ENCODE measurements at places on chromosomes 6 and 20. TPM values are rescaled to one million over a fixed set of nuclear protein-coding genes. Genes with fewer than 3 reads are reported as not detected.

GRCh38 chr20:9036593-9036992, 32.3 kb upstream of the PLCB4 start:
- no peaks in the 10 kb centered on the region for H3K36me3 ChIP-seq
- no peaks in the 10 kb centered on the region for H3K27me3 ChIP-seq
- DNase-seq, result no peak
- no peaks in the 10 kb centered on the region for H3K4me1 ChIP-seq

DNA sequence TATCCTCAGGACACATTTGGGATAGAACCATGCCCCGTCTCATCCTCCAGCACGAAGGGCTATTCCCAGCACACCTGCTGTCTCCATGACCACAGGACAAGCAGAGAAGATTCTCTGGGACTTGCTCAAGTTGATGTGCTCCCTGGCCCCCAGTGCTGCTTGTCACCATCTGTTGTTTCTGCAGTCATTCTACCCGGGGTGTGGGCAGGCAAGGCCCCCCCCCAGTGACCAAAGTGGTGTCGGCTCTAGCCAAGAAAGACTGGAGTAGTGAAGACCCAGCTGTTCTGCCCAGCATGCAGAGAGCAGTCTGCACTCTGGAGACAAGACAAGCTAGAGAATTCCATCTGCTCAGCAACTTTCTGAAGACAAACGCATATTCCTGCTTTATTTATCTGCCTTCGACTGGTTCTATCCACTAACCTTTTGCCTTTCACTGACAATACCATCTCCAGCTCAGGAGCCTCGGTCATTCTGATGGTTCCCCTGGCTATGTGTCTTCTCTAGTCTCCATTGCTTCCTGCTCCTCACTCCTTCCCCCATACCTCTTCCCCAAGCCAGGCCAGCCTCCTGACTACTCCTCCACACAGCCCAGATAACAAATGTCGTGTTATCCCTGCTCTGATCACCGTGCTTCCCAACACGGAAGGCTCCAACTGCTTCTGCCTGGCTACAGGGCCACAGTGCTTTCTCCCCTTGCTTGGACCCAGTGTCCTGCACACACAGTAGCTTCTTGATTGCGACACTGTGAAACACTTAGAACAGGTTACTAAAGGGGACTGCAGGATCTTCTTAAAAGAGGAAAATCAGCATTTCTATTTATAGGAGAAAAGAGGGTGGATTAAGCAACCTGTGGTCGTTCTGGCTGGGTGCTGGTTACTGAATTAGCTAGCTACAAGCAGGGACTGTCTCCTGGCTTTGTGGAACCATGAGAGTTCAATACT, 86.7 kb upstream of the EMILIN3 start:
- H3K27ac ChIP-seq, result no peak overlapping the region
- H3K4me1 ChIP-seq, result no peaks in the 10 kb centered on the region
- no peak for DNase-seq
- H3K36me3 ChIP-seq, result peaks cover 22% of the 10 kb centered on the region

DNA sequence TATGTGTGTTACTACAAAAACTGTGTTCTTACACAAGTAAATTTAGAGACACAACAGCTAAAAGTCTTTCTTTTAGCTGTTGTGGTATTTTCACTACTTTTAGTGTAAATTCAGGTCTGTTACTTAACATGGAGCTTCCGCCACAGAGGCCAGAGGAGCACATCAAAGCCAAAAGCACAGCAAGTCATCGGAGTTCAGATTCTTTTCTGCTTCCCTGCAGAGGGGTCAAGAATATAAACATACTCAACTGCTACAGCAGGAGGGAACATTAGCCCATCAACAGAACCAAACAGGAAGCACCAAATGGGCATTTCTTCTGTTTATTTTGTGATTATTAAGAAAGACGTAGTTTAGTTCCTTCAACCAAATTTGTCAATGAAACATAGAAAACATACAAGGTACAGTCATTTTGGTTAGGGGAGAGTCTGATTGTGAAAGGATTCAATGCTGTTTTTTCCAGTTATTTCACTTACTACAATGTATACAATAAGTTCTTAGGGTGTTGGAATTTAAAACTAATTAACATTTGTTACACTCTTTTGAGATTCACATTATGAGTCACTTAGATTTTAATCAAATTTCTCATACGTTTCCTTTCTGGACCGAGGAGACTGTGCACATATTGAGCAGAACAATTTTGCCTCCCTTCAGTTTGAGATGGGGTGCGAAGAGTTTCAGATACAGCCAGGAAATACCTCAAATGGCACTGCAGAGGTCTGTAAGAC, 42.8 kb upstream of the DSE start:
- H3K27me3 ChIP-seq, result no peaks in the 10 kb centered on the region
- no peak for DNase-seq
- peaks cover 28% of the 10 kb centered on the region for H3K4me1 ChIP-seq
- H3K4me3 ChIP-seq, result peak overlapping the region; percentile 31

Gene SOD2
- 88.7 TPM for total RNA-seq

GRCh38 chr6:38651121-38651784, 11.5 kb upstream of the BTBD9 start:
- no peak for DNase-seq
- H3K36me3 ChIP-seq, result no peaks in the 10 kb centered on the region
- H3K27ac ChIP-seq, result no peak overlapping the region
- H3K4me3 ChIP-seq, result no peak overlapping the region

- H3K4me3 ChIP-seq, result no peak overlapping the region
- no peaks in the 10 kb centered on the region for H3K36me3 ChIP-seq
- DNase-seq, result no peak
- H3K27me3 ChIP-seq, result no peaks in the 10 kb centered on the region
- H3K27ac ChIP-seq, result no peak overlapping the region
Measured at GRCh38 chr6:93728150-93728549, 308.8 kb upstream of the EPHA7 start.

Gene SULF2
- total RNA-seq, result 27.1 TPM

Gene MEI4
- 0.23 TPM for total RNA-seq

DNA sequence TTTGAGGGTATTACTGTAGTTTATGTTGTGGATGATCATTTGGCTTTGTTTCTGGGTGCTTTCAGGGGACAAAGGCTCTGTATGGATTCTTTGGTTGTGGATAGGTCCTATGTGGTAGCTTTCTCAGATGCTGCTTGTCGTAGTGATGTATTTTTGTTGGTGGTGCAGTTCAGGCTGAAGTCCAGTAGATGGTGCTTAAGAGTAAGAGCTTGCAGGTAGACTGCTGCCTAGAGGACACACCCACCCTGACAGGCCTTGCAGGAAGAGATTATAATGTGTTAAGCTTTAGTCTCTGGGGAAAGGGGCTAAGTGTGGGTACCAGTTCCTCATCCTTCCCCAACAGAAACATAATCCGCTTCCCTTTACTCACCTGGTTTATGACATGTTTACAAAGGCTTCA, 62.6 kb upstream of the ADGRB3 start:
- no peaks in the 10 kb centered on the region for H3K27me3 ChIP-seq
- H3K27ac ChIP-seq, result no peak overlapping the region
- H3K4me3 ChIP-seq, result no peak overlapping the region
- DNase-seq, result peak; percentile 15
- H3K36me3 ChIP-seq, result no peaks in the 10 kb centered on the region

GRCh38 chr6:11258260-11259237, 26.1 kb upstream of the NEDD9 start:
- H3K27ac ChIP-seq, result no peak overlapping the region
- no peaks in the 10 kb centered on the region for H3K36me3 ChIP-seq
- no peaks in the 10 kb centered on the region for H3K27me3 ChIP-seq
- H3K4me1 ChIP-seq, result no peaks in the 10 kb centered on the region
- DNase-seq, result no peak

GRCh38 chr6:10723567-10723881, 654 bp downstream of the TMEM14C start:
- peaks cover 7% of the 10 kb centered on the region for H3K36me3 ChIP-seq
- H3K27me3 ChIP-seq, result no peaks in the 10 kb centered on the region
- no peaks in the 10 kb centered on the region for H3K4me1 ChIP-seq
- DNase-seq, result no peak
- peak overlapping the region; percentile 65 for H3K27ac ChIP-seq

- H3K4me1 ChIP-seq, result peaks cover 2% of the 10 kb centered on the region
- no peak overlapping the region for H3K27ac ChIP-seq
- no peaks in the 10 kb centered on the region for H3K27me3 ChIP-seq
- H3K36me3 ChIP-seq, result no peaks in the 10 kb centered on the region
- H3K4me3 ChIP-seq, result no peak overlapping the region
- DNase-seq, result no peak
Measured at GRCh38 chr6:127069659-127070279, 48.7 kb upstream of the RSPO3 start.

DNA sequence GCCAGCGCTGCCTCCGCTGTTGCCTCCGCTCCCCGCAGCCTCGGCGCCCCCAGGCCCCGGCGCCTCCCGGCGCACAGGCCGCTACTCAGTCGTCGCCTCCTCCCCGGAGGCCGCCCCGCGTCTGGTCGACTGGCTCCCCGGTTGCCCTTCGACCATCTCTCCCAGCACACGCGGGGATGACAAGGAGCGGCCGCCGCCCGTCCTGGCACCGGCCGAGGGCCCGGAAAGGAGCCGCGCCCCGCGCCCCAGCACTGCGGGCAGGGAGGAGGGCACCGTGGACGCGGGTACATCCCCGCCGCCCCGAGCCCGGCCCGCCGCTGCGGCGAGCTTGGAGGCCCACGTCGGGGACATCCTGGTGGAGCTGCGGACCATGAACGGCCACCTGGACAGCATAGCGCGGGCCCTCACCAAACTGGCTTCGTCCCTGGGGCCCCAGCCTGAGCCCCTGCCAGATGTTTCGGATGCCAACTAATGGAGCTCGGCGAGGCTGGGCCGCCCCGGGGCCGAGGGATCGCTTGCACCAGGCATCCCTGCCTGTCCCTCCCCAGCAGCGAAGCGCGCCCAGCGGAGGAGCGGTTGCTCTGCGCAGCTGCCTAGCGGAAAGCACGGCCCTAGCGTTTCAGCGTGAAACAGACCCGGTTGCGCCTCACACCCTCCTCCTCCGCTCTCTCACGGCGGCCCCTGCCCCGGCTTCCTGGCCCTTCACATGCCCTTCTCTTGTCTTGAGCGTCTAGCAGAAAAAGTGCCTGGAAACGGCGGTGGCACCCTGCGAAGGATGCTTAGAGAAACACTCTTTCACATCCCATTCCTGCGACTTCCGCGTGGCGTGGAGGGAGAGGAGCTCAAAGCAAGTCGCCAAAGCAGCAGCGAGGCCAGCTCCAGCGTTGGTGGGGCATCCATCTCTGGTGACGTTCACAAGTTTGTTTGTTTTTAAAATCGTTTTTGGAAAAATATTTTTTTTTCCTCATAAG, 285.8 kb upstream of the SUPT3H start:
- H3K4me3 ChIP-seq, result peak overlapping the region; percentile 56
- no peak for DNase-seq
- no peaks in the 10 kb centered on the region for H3K36me3 ChIP-seq
- no peak overlapping the region for H3K27ac ChIP-seq

DNA sequence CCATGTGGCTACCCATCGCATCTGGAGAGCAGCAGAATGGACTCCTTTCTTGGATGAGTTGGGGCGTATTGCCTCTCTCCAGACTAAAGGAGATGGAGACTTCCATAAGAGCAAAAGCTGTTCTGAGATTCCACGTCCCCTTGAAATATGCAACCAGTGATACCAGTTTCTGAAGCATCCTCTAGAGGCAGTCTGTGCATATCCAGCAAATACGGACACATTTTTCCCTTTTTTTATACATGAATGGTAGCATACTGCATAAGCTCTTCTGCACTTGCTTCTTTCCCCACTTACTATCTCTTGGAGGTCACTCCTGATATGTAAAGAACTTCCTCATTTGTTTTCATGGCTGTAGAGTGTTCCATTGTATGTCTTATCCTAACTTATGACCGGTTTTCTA, 34.6 kb downstream of the TAF8 start:
- no peak overlapping the region for H3K27ac ChIP-seq
- no peaks in the 10 kb centered on the region for H3K36me3 ChIP-seq
- H3K4me1 ChIP-seq, result peaks cover 6% of the 10 kb centered on the region
- no peaks in the 10 kb centered on the region for H3K27me3 ChIP-seq
- no peak for DNase-seq
- no peak overlapping the region for H3K4me3 ChIP-seq

DNA sequence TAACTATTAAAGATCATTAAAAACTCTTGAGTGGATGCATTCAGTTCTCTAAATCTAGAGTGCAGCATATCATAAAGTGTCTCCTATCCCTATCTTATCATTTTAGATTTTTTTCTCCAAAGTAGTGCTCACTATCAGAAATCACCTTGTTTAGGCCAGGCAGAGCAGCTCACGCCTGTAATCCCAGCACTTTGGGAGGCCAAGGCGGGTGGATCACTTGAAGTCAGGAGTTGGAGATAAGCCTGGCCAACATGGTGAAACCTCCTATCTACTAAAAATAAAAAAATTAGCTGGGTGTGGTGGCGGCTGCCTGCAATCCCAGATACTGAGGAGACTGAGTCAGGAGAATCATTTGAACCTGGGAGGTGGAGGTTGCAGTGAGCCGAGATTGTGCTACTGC, 368.9 kb downstream of the PRKN start:
- no peaks in the 10 kb centered on the region for H3K27me3 ChIP-seq
- no peaks in the 10 kb centered on the region for H3K36me3 ChIP-seq
- H3K4me3 ChIP-seq, result no peak overlapping the region
- H3K27ac ChIP-seq, result no peak overlapping the region
- DNase-seq, result no peak
- no peaks in the 10 kb centered on the region for H3K4me1 ChIP-seq

DNA sequence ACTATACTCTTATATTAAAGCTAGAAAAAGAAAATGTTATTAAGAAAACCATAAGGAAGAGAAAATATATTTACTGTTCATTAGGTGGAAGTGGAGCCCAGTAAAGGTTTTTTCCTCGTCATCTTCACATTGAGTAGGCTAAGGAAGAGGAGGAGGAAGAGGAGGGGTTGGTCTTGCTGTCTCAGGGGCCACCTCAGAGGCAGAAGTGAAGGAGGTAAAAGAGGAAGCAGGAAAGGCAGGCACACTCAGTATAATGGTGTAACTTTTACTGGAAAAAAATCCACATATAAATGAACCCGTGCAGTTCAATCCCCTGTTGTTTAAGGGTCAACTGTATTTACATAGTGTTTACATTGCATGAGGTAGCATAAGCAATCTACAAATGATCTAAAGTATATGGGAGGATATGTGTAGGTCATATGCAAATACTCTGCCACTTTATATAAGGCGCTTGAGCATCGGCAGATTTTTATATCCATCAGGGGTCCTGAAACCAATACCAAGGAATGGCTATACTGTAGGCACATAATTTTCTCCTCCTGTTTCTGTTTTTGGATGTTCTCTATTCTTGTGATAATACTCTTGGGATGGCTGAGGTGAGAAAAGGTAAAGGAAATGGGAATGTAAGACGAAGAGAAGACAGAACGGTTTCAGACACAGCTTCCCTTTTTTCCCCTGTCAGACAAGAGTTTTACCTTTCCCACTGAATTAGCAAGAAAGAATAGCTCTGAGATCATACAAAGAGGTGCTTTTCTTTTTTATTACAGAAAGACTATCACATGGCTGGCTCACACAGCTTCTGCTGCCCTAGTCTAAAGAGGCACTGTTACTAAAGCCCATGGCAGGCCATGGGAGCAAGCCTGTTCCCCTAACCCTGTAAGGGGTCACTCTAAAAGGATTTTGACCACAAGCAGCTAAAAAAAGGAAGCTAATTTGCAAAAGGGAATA, 59.9 kb downstream of the NUDT3 start:
- no peak for DNase-seq
- H3K27ac ChIP-seq, result no peak overlapping the region
- H3K36me3 ChIP-seq, result no peaks in the 10 kb centered on the region
- H3K4me3 ChIP-seq, result no peak overlapping the region
- no peaks in the 10 kb centered on the region for H3K4me1 ChIP-seq
- H3K27me3 ChIP-seq, result no peaks in the 10 kb centered on the region

Measured in H1 (cell line).